Kasumi-1 (cell line): ENCODE measurements at places on chromosomes 11 and 22.

DNA sequence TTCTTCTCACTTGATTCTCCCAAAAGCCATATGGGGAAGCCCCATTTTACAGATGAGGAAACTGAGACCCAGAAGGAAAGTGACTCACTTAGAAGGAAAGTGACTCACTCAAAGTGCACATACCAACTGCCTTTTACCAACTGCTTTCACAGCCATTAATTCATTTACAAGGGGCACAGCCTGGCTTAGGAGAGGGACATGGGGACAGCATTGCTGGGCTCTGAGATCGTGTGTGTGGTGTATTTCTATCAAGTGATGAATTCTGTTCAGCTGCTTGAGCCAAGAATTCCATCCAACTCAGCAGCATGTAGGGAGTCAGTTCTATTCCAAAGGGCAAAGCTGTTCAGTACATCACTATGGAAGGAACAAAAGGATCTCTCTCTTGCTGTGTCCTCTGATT lies 23.5 kb upstream of the PAK1 start:
- no peak for DNase-seq

DNA sequence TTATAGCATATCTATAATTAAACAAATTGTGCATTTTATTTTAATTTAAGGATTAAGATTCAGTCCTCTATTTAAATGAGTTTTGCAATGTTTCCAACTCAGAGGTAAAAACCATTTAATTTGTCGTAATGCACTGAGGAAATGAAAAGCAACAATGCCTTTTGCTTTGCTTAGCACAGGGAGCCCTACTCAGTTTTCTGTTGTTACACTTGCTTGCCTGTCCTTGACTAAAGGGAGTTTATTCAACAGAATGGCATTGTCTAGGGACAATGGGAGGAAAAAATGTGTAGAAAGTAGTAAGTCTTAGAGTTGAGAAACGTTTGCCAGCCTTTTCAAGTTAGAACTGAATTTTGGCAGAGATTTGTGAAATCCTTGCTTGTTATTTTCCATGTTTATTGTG lies 734.2 kb upstream of the ANO3 start:
- DNase-seq, result no peak

DNA sequence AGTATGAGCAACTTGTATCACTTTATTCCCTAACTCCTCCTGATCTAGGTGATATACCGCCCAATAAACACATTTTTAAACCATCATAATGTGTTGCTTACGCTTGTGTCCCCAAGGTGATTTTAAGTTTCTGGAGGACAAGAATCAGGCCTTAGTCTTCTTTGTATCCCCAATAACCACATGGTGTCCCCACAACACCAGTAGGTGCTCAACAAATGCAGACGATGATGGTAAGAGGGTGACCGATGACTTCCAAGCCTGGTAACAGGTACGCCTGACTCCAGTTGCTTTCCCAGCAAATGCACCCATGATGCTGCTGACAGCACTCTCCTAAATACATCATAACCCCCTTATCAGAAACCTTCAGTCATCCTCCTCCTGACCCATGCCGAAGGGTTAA lies 64.2 kb downstream of the EFCAB6 start:
- no peak for DNase-seq

DNA sequence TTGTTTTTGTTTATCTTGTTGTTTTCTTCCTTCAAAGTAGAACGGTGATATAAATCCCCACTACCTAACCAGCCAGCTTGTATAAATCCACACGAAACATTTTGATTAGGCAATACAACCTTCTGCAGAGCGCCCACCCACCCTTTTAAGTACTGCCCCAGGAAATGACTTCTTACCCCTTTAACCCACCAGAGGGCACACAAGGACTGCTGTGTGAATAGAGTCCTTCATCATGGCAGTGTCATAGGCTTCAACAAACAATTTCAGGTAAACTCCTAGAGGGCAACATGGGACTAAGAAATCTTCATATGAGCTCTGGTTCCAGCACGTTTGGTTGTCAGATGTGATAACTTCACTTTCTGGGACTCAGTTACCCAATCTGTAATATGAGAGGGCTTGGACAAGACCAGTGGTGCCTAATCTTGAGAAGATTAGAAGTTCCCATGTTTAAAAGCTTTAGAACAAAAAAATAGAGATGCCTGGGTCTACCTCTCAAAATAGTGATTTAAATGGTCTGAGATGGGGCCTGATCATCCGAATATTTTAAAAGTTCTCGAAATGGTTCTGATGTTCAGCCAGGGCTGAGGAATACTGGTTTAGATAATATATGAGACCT lies 56.1 kb downstream of the PIWIL4 start:
- peak; percentile 93 for DNase-seq

- DNase-seq, result no peak
These were observed 32.4 kb downstream of the ZC3H12C start for GRCh38 chr11:110125632-110126031.

DNA sequence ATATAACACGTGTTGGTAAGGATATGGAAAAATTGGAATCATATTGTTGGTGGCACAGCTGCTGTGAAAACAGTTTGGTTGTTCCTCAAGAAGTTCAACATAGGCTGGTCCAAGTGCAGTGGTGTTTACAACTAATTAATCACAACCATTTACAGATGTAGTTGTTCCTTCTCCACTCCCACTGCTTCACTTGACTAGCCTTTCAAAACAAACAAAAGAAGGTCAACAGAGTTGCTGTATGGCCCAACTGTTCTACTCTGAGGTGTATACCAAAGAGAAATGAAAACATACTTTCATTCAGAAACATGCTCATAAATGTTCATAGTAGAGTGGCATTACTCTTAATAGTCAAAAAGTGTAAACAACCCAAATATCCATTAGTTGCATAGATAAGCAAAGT lies 36.6 kb upstream of the ACAT1 start:
- no peak for DNase-seq

GRCh38 chr11:61687420-61687819 lies 7.2 kb downstream of the DAGLA start:
- no peak for DNase-seq

- DNase-seq, result no peak
These were observed 36.7 kb upstream of the RIC3 start for GRCh38 chr11:8205566-8205965.

GRCh38 chr11:130775306-130776060 lies 140.8 kb downstream of the SNX19 start:
- no peak for DNase-seq

DNA sequence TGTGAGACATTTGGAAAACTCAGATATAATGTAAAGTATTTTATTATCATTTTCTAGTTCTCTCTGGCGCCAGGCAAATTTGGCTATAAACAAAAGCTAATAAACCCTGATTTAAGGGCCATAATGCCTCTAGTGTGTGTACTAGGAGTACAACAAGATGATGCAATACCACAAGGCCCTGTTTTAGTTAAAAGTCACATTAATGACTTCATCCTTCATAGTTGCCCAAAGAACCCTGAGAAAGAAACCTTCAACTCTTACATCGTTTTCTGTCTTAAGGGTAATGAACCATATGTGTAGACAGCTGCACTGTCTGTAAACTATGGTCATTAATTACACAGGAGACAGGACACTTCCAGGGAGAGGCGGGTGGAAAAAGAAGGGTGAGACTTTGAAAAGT lies 538.4 kb downstream of the FAM181B start:
- DNase-seq, result no peak

- no peak for DNase-seq
These were observed 19.4 kb upstream of the USP2 start for GRCh38 chr11:119400860-119401259.

- DNase-seq, result no peak
These were observed 39.1 kb downstream of the B3GAT1 start for GRCh38 chr11:134372961-134373360.

- DNase-seq, result no peak
These were observed 36.3 kb upstream of the SOX6 start for GRCh38 chr11:16392616-16393015.

DNA sequence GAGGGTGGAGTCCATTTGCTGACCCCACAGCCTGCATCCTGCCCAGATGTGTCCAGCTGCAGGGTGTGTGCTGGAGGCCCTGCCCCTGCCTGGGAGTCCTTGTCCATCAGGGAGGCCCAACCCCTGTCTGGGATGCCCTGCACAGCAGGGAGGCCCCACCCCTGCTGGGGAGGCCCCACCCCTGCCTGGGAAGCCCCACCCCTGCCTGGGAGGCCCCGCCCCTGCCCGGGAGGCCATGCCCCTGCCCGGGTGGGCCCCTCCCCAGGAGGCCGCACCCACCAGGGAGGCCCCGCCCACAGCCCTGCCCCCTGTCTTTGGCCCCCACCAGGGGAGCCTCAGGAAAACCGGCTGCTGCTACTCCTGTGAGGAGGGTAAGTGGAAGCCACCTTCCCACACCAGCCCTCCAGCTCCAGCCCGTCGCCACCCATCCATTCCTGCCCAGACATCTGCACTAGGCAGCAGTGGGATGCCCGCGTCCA lies 37.2 kb downstream of the MUC5B start:
- DNase-seq, result no peak

GRCh38 chr11:96366024-96366423 lies 23.0 kb upstream of the MAML2 start:
- no peak for DNase-seq

DNA sequence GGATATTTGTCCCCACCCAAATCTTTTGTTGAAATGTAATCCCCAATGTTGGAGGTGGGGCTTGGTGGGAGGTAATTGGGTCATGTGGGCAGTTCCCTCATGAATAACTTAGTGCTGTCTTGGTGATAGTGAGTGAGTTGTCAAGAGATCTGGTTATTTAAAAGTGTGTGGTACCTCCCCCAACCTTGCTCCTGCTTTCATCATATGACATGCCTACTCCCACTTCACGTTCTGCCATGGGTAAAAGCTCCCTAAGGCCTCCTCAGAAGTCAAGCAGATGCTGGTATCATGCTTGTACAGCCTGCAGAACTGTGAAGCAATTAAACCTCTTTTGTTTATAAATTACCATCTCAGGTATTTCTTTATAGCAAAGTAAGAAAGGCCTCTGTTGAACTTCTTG lies 30.6 kb downstream of the AAMDC start:
- no peak for DNase-seq

- no peak for DNase-seq
These were observed 130.5 kb downstream of the FAM76B start for GRCh38 chr11:95659088-95659487.

GRCh38 chr11:19394525-19395016 lies 153.8 kb upstream of the E2F8 start:
- no peak for DNase-seq

- no peak for DNase-seq
These were observed 48.5 kb upstream of the MN1 start for GRCh38 chr22:27850000-27850521.

GRCh38 chr11:122791836-122792235 lies 46.5 kb upstream of the CRTAM start:
- DNase-seq, result no peak

DNA sequence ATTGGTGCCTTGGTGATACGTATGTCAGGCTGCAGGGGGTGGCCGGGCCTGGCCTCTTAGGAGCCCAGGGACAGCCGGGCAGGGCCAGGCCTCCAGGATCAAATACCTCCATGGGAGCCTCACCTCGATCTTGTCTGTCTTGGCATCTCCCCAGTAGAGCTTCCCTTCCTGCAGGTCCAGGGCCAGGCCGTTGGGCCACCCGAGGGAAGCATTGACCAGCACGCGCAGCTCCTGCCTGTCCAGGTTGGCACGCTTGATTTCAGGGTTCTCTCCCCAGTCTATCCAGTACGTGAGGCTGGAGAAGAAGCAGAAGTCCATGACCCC lies 137.7 kb downstream of the CRYBB2 start:
- no peak for DNase-seq

- DNase-seq, result no peak
These were observed 203.1 kb upstream of the MTMR2 start for GRCh38 chr11:96126917-96127595.

DNA sequence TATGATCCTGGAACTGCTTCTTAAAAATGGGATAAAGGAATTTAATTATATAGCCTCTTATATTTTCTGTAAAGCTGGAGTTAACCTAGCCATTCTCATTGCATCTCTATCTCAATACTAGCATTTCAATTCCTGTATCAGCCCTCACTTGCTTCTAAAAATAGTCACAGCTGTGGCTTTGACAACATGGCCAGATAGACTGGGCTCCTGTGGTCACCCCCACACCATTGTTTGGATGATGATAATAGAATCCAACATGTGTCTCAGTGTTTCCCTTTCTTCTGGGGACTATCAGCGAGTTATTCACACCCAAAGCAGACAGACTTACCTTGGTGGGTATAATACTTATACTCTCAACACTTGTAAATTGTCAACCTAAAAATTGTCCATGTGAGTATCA lies 6.9 kb downstream of the VWA5A start:
- no peak for DNase-seq

DNA sequence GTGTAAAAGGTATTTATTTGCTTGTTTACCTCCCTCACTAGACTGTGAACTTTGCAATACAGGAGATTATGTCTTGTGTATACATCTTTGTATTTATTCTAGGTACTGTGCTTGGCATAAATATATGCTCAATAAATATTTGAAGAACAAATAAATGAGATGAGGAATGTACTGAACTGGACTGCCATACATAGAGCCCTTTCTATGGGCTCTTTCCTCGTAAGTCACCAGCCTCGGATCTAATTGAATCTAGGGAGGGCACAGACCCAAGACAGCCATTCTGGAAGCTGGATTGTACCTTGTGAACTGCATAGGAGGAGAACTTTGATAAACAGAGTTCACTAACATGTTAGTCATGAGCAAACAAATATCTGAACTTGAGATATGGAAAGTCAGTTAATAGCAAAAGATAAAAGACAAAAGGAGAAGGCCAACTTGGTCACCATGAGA lies 503.9 kb downstream of the INSC start:
- no peak for DNase-seq

GRCh38 chr22:45866126-45866645 lies 110.8 kb downstream of the WNT7B start:
- DNase-seq, result no peak

DNA sequence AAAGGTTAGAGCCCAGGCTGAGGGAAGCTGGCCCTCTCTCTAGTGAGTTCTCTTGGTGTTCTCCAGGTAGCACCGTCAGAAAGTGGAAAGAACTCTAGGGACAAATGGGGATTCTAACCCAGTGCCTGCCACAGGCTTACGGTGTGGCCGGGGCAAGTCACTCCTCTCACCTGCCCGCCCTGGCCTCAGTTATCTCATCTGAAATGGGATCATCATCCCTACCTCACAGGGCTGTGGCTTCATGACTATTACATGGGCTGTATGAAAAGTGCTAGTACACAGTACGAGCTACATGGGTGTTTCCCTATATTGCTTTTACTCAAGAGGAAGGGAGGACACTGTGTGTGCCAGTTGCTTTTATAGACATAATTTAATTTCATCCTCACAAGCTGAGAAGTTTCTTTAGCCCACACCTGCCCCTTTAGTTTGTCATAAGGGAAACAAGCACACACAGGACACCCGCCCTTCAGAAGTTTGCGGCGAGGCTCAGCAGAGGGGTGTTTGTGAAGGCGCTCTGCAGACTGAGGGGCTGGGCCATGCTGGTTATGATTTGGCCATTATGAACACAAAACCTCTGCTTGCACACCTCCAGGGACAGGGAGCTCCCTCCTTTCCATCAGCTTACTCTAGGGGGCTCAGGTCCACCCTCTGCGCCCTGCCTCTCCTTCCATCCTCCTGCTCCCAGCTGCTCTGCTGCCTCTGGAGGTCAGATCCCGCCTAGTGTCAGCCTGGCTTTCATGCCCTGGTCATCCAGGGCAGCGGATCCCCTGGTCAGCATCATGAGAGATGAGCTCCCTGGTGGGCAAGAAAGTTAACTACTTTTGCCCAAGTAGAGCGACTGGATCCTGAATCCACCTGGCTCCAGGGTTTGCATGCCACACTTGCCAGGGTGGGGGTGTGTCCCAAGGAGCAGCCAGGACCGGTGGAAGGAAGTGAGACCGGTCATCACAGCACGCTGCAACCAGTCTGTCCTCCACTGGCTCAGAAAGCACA lies 1.2 kb downstream of the KLHL35 start:
- DNase-seq, result no peak
